NCI-H510A treated with DMSO at 0.1 percent for 48 hours (cell line): ENCODE measurements at places on chromosomes 13 and 19.

- no peak for DNase-seq
These were observed 235.0 kb downstream of the PCCA start for GRCh38 chr13:100323937-100324336.

DNA sequence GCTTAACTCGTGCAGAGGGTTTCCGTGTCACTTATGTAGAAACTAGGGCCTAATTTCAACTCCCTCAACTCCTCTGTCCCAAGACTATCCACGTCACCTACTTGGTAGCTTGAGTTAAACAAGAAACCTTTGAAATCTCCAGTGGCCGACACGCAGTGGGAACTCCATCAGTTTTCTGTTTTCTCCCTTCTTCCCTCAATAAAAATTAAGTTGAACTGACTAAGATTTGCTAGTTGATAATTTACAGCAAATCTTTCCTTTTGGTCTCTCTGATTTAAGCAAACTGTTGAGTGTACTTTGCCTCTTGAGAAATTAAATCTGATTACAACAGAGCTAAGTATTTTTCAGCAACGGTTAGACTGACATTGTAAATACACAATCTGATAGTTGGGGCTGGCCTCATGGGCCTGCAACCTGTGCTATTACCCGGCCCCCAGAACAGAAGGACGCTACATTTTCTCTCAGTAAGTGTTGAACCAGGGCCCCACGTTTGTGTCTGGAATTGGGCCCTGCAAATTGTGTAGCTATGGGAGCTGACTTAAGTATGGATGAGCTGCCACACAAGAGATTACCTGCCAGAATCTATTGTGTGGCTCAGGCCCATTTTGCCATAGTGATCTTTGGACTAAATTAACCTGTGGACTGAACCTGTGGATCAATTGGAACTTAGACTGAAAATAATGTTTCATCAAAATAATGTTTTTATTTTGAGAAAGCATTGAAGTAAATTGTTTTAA lies 708 bp upstream of the ESD start:
- no peak for DNase-seq

DNA sequence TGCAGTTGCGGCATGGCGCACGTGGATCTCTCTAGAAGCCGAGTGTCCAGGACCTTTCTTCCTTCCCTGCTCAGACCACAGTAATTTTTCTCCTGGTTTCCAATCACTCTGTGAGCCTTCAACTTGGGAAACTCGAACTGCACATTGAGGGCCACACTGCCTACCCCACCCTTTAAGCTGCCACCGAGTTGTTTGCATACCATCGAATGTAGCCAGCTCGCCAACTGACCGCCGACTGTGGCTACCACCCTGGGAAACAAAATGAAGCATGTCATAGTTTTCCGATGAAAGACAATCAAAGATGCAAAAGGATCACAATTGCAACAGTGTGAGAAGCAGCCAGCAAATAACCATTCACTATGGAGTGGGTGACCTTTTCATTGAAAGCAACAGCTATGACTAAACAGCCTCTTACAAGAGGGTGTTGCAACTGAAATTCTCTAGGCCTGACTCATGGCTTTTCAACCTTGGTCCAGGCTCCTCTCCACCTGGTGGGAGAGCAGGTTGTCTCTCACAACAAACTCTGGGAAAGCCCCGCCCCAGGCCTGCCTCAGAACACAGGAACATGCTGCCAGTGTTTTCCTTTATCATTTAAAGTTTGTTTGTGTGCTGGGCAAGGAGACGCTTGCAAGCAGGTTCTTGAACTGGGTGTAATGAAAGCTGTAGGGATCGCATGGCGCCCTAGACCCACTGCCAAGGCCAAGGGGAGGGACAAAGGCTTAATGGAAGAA lies 141.7 kb upstream of the SERP2 start:
- peak; percentile 47 for DNase-seq

GRCh38 chr19:38209152-38209551 lies 14.9 kb downstream of the DPF1 start:
- no peak for DNase-seq

- DNase-seq, result no peak
These were observed 11.4 kb upstream of the STARD13 start for GRCh38 chr13:33296793-33297425.

GRCh38 chr19:1747285-1748114 lies 5.8 kb upstream of the ONECUT3 start:
- no peak for DNase-seq

- no peak for DNase-seq
These were observed 2.0 kb downstream of the PTBP1 start for GRCh38 chr19:799076-799881.

DNA sequence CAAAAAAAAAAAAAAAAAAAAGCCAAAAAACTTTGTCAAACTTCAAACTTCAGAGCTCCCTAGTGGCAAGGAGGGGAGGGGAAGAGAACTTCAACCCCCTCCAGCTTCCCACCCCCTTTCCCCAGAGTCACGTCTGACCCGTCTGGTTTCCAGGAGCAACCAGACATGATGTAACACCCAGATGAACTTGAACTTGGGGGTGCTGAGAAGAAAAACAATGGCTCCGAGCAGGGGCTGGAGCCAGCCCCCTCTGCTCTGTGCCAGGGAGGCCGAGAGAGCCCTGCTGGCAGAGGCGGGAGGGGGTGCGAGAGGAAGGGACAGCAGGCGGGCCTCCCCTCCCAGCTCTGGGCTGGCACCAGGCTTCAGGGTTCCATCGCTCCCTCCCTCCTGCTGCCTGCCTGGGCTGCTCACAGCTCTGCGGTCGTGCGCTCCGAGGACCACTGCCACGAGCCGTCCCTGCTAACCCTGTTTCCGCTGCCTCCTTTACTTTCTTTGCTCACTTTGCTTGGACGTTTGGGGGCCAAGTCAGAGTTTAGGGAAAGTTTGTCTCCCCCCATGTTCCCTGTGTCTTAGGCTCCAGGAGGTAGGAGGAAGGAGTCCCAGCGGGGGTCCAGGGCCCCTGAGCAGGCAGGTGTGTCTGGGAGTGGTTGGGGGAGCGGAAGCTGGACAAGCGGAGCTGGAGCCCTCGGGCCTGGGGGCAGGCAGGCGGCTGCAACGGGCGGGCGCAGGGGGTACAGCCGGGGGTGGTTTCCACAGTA lies 11.1 kb downstream of the LYL1 start:
- no peak for DNase-seq

DNA sequence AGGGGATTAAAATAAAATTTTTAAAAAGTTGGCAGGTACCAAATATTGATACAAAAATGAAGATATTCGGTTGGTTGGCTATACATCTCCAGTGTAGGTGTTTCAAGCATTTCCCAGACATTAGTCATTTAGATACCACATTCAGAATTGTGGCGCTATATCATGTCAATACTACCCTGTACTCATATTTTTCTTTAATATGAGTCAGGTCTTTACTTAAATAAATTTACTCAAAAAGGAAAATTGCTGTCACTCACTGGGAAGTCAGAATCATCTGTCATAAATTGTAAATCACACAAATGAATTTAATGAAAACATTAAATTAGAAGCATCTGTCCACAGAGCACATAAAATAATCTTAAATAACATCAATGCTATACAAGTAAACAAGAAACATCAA lies 134.2 kb downstream of the TSHZ3 start:
- no peak for DNase-seq

DNA sequence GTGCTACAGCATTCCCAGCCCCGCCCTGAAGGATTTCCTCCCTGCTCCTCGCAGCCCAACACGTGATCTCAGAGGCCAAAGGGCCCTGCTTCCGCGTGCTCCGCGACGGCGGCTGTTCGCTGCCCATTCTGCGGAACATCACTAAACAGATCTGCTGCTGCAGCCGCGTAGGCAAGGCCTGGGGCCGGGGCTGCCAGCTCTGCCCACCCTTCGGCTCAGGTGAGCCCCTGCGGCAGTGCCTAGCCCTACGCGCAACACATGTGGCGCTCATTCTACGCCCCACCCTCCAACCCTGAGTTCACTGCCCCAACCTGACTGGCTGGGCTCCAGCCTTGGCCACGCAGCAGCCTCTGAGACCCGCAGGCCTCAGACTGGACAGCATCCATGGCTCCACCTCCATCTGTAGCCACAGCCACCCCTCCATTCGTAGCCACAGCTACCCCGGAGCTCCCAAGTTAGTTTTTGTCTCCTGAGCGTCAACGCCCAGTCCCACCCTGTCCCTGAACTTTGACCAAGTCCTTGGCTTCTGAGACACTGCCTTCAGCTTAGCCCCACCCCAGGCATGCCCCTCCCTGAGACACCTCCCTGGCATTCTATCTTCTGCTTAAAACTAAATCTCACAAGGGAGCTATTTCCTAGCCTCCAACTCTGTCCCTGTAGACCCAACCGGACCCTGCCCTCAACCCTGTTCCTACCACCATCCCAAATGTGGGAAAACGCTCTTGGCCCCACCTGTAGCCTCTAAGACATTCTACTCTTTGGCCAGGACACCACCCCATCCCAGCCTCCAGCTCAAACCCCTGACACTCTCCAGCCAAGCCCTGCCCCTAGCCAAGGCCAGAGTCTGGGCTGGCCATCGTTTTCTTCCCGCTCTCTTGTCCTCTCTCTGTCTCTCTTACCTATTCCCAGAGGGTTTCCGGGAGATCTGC lies 6.4 kb downstream of the LTBP4 start:
- no peak for DNase-seq

- DNase-seq, result no peak
These were observed 6.4 kb upstream of the DIRAS1 start for GRCh38 chr19:2727640-2727944.

GRCh38 chr13:50257646-50258045 lies 242.4 kb downstream of the KCNRG start:
- DNase-seq, result no peak

GRCh38 chr13:97660594-97661260 lies 226.8 kb downstream of the RAP2A start:
- no peak for DNase-seq

DNA sequence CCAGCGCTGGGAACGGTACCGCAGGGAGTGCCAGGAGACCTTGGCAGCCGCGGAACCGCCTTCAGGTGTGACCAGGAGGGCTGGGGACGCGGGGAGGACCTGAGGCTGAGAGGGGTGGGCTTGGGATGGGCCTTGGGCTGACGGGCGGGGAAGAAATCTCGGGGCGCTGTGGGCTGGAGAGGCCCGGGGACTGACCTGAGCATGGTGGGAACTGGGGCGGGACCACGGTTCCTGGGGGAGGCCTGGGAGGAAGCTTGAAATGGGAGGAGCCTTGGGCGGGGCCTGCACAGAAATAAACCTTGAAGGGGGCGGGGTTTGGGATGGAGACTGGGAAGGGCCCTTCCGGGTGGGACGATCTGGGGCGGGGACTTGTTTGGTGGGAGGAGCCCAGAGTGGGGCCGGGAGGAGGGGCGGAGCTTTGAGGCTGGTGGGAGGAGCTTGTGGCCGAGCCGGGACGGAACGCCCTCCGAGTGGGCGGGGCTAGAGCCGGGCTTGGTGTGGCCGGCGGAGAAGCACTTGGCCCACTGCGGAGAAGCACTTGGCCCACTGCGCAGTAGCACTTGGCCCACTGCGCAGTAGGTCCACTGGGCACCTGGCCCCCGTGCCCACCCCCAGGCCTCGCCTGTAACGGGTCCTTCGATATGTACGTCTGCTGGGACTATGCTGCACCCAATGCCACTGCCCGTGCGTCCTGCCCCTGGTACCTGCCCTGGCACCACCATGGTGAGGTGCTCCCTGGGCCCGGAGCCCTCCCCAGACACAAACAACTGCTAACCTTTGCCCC lies 2.8 kb downstream of the GIPR start:
- DNase-seq, result no peak

DNA sequence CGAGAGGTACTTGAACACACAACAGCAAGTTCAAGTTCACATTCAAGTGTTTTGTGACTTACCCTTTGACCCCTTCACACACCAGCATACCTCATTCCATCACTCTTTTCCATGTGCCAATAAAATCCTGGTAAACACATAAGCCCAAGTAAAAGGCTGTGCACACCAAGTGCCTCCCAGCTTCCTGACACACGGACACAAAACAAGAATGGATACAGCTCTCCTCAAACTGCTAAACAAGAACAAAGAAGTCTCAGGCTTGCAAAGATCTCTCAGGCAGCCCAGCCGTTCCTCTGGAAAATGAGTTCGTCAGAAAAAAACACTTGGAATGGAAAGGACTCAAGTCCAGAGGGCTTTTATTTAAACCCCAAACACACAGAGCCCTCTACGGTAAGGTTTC lies 83.7 kb downstream of the NUFIP1 start:
- no peak for DNase-seq

- DNase-seq, result no peak
These were observed 1.9 kb downstream of the ZC3H4 start for GRCh38 chr19:47111682-47112165.

GRCh38 chr19:54477650-54478049 lies 4.6 kb upstream of the CDC42EP5 start:
- DNase-seq, result no peak

- no peak for DNase-seq
These were observed 73.3 kb upstream of the FNDC3A start for GRCh38 chr13:48902368-48902767.

- DNase-seq, result peak; percentile 27
These were observed 904.8 kb upstream of the PCDH20 start for GRCh38 chr13:62320129-62321108.

DNA sequence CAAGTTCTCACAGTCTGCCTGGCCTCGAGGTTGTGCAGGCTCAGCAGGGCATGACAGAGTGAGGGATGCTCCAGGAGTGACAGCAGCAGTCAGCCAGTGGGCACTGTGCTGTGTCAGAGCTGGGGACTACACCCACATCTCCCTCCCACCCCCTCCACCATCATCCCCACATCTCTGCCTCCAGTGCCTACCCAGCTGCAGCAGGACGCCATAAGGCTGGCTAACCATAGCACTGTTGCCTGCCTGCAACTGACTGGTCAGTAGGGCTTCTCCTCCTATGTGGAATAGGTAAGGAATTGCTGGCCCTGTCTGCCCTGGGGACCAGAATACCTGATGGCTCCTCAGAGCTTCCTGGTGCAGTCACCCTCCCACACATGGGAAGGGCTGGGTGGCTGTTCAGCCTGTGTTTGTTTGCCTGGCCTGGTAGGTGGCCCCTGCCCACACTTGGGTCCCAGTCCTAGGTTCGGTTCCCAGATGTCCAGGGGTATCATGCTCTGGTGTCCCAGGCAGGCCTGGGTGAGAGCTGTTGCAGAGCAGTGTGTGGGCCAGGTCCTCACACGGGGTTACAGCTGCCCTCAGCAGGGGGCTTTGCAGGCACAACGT lies 15.7 kb downstream of the GPI start:
- no peak for DNase-seq

DNA sequence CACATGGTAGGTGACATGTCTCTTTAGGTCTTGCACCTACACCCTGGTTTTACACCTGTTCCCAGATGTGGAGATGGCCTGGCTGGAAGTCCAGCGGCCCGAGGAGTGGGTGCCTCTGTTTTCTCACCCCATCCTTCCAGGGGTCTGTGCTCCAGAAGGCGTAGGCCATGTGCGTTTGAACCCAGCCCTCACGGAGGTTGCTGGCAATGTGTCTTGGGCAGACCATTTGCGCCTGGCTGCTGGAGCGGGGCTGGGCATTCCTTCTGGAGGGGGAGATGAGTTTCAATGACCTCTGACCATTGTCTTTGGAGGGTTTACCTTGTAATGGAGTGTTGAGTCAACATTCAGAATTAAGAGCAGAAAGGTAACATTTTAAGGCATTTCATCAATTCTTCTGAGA lies 54.8 kb upstream of the ZNF536 start:
- no peak for DNase-seq
